CD8-positive, alpha-beta memory T cell (primary cell): ENCODE measurements at places on chromosomes 4 and X. TPM values are rescaled to one million over a fixed set of nuclear protein-coding genes. Genes with fewer than 3 reads are reported as not detected.

GRCh38 chrX:135522878-135523693, 2.6 kb downstream of the INTS6L start:
- H3K27ac ChIP-seq: peak overlapping the region; percentile 79
- H3K4me3 ChIP-seq: no peak overlapping the region
- H3K27me3 ChIP-seq: no peaks in the 10 kb centered on the region
- H3K36me3 ChIP-seq: no peaks in the 10 kb centered on the region

DNA sequence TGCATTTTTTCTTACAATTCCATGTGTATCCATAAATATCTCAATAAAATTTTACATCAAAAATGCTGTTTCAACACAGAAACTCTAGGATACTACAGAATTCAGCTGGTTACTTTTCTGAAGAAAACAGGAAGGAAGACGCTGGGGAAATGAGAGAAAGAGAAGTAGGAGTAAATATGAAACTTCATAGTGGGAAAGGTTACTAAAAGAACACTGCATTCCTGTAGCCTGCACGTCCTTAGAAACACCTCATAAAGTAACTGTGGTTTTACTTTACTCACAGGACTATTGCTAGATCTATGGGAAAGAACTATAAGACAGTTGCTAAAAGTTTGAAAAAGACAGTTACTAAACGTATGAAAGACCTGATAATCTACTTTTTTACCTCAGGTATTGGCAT, 23.1 kb downstream of the ATP11C start:
- H3K27ac ChIP-seq: no peak overlapping the region
- no peaks in the 10 kb centered on the region for H3K36me3 ChIP-seq
- no peaks in the 10 kb centered on the region for H3K4me1 ChIP-seq
- no peak overlapping the region for H3K4me3 ChIP-seq
- no peaks in the 10 kb centered on the region for H3K27me3 ChIP-seq

- DNase-seq: no peak
- H3K36me3 ChIP-seq: no peaks in the 10 kb centered on the region
- no peak overlapping the region for H3K4me3 ChIP-seq
- no peak overlapping the region for H3K27ac ChIP-seq
Measured at GRCh38 chr4:8332891-8333331, 63.4 kb downstream of the HTRA3 start.

DNA sequence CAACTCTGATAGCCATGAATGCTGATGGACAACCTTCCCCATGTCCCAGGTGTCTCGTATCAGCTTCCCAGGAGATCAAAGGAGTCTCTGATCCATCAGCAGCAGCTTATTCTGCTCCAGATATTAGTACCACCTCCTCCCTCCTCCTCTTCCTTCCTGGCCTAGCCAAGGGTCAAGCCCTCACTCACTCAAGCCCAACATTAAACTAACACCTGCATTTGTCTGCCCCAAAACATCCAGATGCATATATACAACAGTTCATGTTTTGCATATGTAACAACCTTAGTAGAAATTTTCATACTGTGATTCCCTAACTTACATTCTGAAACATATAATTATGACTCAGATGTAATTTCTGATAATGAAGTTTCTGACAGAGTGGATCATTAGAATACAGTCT, 29.9 kb downstream of the BCLAF3 start:
- no peaks in the 10 kb centered on the region for H3K27me3 ChIP-seq
- no peaks in the 10 kb centered on the region for H3K4me1 ChIP-seq
- DNase-seq: no peak
- H3K36me3 ChIP-seq: peaks cover 5% of the 10 kb centered on the region
- no peak overlapping the region for H3K27ac ChIP-seq
- no peak overlapping the region for H3K4me3 ChIP-seq

DNA sequence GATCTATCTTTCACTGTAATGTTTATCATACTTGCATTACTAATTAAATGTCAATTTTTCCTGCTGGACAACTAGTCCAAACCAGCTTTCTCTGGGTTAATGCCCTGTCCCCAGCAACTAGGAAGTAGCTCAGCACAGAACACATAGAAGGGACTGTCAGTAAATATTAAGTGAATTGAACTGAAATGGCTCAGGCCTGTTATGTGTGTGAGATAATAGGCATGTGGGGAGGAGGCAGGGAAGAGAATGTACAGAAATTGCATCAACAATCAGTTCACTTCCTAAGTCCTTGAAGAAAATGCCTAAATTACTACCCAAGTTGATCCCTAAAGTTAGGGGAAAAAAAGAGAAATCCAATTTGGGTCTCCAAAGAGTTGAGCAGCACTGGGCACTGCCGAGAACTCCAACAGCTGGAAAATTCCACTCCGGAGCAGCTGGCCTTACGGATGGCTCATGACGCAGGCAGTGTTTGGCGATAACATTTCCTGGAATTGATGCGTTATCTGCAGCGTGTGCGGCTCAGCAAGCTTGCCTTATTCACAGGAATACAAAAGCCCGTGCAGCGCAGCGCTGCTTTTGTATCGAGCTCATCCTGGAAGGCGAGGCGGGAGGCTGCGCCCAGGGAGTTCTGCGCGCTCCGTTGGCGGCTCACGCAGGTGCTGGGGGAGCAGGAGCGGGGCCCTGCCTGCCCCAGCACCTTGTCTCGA, 297.3 kb upstream of the LCORL start:
- H3K27me3 ChIP-seq: no peaks in the 10 kb centered on the region
- H3K4me3 ChIP-seq: no peak overlapping the region
- DNase-seq: no peak
- H3K27ac ChIP-seq: no peak overlapping the region
- no peaks in the 10 kb centered on the region for H3K36me3 ChIP-seq

GRCh38 chr4:132334081-132334480, 815.0 kb upstream of the PCDH10 start:
- no peak overlapping the region for H3K27ac ChIP-seq
- H3K4me1 ChIP-seq: no peaks in the 10 kb centered on the region
- no peak for DNase-seq
- H3K27me3 ChIP-seq: no peaks in the 10 kb centered on the region

FABP2 gene
- not detected for polyA plus RNA-seq

- H3K27me3 ChIP-seq: no peaks in the 10 kb centered on the region
- DNase-seq: no peak
Measured at GRCh38 chr4:122099896-122100295, 52.2 kb upstream of the BLTP1 start.

DNA sequence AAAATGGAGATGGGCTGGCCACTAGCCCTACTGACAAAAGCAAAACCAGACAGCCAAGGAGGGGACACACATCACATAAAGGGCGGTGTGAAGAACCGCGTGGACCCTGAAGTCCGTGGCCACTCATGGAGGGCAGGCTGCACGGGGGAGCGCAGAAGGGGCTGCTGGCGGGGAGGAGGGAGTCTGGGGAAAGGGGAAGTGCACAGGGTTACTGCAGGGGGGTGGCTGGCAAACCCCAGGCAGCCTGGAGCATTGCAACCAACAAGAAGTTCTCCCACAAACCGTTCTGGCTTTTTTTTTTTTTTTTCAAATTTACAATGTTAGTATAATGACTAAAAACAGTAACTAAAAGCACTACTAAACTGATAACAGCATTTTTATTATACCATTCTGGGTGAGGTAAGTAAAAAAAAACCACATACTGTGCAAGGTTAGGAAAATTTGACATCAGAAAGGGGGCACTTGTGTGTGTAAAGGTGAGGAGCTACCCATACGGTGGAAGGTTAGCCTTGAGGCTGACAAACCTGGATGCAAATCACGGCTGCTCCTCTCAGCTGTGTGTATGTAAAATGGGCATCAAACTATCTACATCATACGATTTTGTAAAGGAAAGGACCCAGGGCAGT, 87.1 kb downstream of the TSPAN5 start:
- H3K27ac ChIP-seq: no peak overlapping the region
- DNase-seq: no peak
- H3K4me1 ChIP-seq: no peaks in the 10 kb centered on the region
- no peak overlapping the region for H3K4me3 ChIP-seq
- no peaks in the 10 kb centered on the region for H3K36me3 ChIP-seq
- no peaks in the 10 kb centered on the region for H3K27me3 ChIP-seq

- no peak for DNase-seq
- H3K36me3 ChIP-seq: no peaks in the 10 kb centered on the region
- no peak overlapping the region for H3K4me3 ChIP-seq
- H3K4me1 ChIP-seq: no peaks in the 10 kb centered on the region
- no peaks in the 10 kb centered on the region for H3K27me3 ChIP-seq
Measured at GRCh38 chr4:137375111-137375850, 157.0 kb downstream of the PCDH18 start.

DNA sequence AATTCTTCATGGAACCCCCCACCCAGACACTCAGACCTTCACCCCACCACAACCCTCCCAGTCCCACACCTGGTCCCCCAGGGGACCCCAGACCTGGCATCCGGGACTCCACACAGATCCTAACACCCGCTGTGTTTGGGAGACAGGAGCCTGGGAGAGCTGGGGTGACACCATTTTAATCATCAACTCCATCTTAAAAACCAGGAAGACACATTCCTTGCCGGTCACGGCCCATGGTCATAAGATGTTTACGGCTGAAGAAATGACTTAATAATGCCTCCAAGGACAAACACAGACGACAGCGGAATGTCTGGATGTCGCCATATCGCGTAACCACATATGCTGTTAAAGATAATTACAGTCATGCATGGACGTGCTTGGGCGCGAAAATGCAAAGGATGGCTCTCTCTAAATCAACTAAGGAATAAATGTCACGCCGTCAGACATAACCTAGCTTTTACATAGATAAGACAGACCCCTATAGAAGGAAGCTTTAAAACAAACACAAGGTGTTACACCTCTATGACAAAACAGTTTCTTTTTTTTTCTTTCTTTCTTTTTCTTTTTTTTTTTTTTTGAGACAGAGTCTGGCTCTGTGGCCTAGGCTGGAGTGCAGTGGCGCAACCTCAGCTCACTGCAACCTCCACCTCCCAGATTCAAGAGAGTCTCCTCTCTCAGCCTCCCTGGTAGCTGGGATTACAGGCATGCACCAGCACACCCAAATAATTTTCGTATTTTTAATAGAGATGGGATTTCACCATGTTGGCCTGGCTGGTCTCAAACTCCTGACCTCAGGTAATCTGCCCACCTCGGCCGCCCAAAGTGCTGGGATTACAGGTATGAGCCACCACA, 2.1 kb upstream of the DHRSX start:
- H3K4me3 ChIP-seq: no peak overlapping the region
- H3K27ac ChIP-seq: peak overlapping the region; percentile 49
- peaks cover 16% of the 10 kb centered on the region for H3K4me1 ChIP-seq
- no peak for DNase-seq
- no peaks in the 10 kb centered on the region for H3K27me3 ChIP-seq

GRCh38 chr4:2572866-2573265, 36.4 kb downstream of the FAM193A start:
- no peaks in the 10 kb centered on the region for H3K27me3 ChIP-seq
- H3K27ac ChIP-seq: no peak overlapping the region
- no peak for DNase-seq

- no peaks in the 10 kb centered on the region for H3K27me3 ChIP-seq
- no peak overlapping the region for H3K4me3 ChIP-seq
- no peak for DNase-seq
- no peaks in the 10 kb centered on the region for H3K36me3 ChIP-seq
- H3K27ac ChIP-seq: no peak overlapping the region
Measured at GRCh38 chr4:185570727-185571126, 35.4 kb upstream of the PDLIM3 start.

PNMA6F gene
- polyA plus RNA-seq: not detected

GRCh38 chrX:94850811-94851210, 1176.8 kb downstream of the FAM133A start:
- H3K27me3 ChIP-seq: no peaks in the 10 kb centered on the region
- H3K27ac ChIP-seq: no peak overlapping the region
- H3K36me3 ChIP-seq: no peaks in the 10 kb centered on the region

DNA sequence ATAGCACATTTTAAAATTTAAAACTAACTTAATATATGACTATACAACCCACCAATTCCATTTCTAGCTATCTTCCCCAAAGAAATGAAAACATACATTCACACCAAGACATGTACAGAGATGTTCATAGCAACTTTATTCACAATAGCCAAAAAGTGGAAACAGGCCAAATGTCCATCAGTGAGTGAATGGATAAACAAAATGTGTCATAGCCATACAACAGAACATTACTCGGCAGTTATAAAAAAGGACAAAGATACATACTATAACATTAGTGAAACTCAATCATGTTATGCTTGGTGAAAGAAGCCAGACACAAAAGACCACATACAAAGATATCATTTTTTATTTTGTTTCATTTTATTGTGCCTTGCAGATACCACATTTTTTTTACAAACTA, 396.8 kb downstream of the PACRGL start:
- H3K4me3 ChIP-seq: no peak overlapping the region
- H3K27ac ChIP-seq: no peak overlapping the region
- no peaks in the 10 kb centered on the region for H3K36me3 ChIP-seq
- H3K4me1 ChIP-seq: no peaks in the 10 kb centered on the region

C1GALT1C1 gene
- 25.9 TPM for polyA plus RNA-seq

FAM9C gene
- polyA plus RNA-seq: not detected

DNA sequence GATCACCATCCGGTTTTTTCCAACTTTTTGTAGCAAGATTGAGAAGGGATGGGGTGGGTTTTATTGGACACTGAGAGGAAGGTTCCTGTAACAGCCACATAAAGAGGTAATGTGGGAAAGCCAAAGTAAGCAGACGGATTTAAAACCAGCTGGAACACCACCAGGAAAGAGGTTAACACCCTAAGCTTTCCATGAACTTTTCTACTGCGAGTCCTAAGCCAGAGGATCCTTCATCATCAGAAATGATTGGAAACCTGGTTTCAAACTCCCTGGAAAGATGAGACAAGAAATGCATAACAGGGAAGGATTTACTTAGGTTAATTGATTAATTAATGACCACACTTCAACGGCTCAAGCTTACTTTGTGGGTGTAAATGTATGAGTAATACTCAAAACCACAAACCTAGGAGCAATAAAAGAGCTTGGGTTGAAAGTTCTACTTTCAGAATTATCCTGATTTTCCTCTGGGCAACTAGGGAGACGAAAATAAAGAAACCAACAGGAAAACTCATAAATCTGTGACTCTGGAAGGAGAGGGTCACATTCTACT, 91.5 kb downstream of the COX18 start:
- no peak for DNase-seq
- H3K27me3 ChIP-seq: no peaks in the 10 kb centered on the region
- no peak overlapping the region for H3K4me3 ChIP-seq
- no peak overlapping the region for H3K27ac ChIP-seq

- H3K4me1 ChIP-seq: peaks cover 12% of the 10 kb centered on the region
- no peak for DNase-seq
- no peaks in the 10 kb centered on the region for H3K27me3 ChIP-seq
- no peak overlapping the region for H3K27ac ChIP-seq
- no peaks in the 10 kb centered on the region for H3K36me3 ChIP-seq
- H3K4me3 ChIP-seq: no peak overlapping the region
Measured at GRCh38 chr4:140125374-140125773, 28.6 kb downstream of the MAML3 start.

DNA sequence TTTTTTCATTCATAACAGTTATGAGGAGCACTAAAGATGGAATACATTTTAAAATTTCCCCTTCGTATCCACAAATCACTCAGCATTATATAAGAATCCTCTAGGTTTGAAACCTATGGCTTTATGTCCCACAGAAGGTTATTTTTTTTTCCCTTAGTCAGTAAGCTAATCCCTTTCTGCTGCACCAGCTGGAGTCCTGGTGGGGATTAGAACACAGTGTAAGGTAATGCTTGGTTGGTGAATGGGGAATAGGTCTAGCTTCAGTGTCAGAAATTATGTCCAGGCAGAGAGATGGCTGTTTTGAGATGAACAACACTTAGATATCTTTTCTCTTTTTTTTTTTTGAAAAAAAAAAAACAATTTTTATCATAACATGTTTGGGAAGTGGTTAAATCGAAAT, 116.6 kb downstream of the RASGEF1B start:
- DNase-seq: no peak
- no peak overlapping the region for H3K27ac ChIP-seq
- no peak overlapping the region for H3K4me3 ChIP-seq
- H3K36me3 ChIP-seq: no peaks in the 10 kb centered on the region
- no peaks in the 10 kb centered on the region for H3K4me1 ChIP-seq
- no peaks in the 10 kb centered on the region for H3K27me3 ChIP-seq

CDX4 gene
- polyA plus RNA-seq: not detected
